ENCODE measurements at places on chromosomes 7 and 10.
A peak's percentile ranks its signal among the peaks of the same experiment; 100 is the strongest.

- no peak for DNase-seq
These were observed 220.5 kb downstream of the ELFN1 start for GRCh38 chr7:1890289-1891235.

- no peak for DNase-seq
These were observed 174.1 kb upstream of the YAE1 start for GRCh38 chr7:39392151-39392550.

- DNase-seq = no peak
These were observed 91.1 kb upstream of the PDGFA start for GRCh38 chr7:610531-611280.

GRCh38 chr10:29794776-29795611, 160.2 kb upstream of the SVIL start:
- DNase-seq = no peak

- peak; percentile 65 for DNase-seq
These were observed 8.5 kb downstream of the DDX56 start for GRCh38 chr7:44565097-44565794.

DNA sequence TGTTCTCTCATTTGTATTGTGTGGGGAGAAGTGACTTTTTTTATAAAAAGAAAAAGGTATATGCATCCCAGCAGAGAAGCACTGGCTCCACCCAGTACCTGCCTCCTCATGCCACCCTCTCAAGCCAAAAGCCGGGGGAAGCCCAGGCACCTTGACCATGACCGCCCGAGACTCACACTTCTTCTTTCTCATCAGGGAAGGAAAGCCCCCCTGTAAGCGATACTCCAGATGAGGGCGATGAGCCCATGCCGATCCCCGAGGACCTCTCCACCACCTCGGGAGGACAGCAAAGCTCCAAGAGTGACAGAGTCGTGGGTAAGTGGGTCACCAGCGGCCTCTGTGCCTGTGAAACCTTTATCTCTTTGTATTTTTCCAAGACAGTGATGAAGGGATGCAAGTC, 22.9 kb downstream of the IKZF1 start:
- DNase-seq = no peak

GRCh38 chr10:70130878-70131559, 1.6 kb downstream of the AIFM2 start:
- no peak for DNase-seq

DNA sequence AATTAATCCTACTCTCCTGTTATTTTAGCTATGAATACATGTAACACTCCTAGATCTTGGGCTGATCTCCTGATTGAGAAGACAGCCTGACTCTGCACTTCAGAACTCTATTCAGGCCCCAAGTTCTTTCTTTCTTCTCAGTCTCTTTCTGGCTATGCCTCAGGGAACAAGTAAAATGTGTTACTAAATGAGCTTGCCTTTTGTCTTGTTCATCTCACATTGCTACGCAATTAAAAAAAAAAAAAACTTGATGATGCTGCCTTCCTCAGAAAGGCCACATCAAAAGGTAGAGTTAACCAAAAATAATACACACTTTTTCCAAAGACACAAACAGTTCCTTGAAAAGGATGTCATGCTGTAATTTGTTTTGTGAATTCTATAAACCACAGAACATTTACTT, 258.1 kb downstream of the TWIST1 start:
- no peak for DNase-seq

All from mesendoderm (in vitro differentiated cells).